MG63 (cell line): ENCODE measurements at places on chromosomes 7 and 10. TPM values are rescaled to one million over a fixed set of nuclear protein-coding genes. Genes with fewer than 3 reads are reported as not detected.
A peak's percentile ranks its signal among the peaks of the same experiment; 100 is the strongest.

Gene LOXL4
- total RNA-seq: not detected in 2 replicates

Gene ZNF248
- total RNA-seq: 3.7 and 4.0 TPM in 2 replicates

Gene ZNF479
- not detected in 2 replicates for total RNA-seq

Gene LARP4B
- total RNA-seq: 11.1 and 13.4 TPM in 2 replicates

Gene ZNF33A
- 2.9 and 3.5 TPM in 2 replicates for total RNA-seq

Gene GRID1
- 0.10 and 0.15 TPM in 2 replicates for total RNA-seq

Gene CALML3
- total RNA-seq: not detected in 2 replicates

DNA sequence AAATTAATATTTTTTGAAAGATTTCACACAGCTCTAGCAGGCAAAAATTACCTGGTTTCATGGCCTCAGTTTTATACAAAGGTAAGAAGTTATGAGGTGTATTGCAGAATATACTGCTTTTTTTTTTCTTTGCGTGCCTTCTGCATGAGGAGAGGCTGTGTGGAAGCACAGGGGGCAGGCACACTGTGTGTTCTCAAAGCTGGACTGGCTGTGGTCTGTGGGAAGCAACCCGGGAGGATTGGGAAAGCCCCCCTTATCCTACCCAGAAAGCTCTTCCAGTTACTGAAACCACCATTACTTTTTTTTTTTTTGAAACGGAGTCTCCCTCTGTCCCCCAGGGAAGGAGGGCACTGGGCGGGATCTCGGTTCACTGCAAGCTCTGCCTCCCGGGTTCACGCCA lies 25.0 kb downstream of the ADARB2 start:
- DNase-seq: no peak

DNA sequence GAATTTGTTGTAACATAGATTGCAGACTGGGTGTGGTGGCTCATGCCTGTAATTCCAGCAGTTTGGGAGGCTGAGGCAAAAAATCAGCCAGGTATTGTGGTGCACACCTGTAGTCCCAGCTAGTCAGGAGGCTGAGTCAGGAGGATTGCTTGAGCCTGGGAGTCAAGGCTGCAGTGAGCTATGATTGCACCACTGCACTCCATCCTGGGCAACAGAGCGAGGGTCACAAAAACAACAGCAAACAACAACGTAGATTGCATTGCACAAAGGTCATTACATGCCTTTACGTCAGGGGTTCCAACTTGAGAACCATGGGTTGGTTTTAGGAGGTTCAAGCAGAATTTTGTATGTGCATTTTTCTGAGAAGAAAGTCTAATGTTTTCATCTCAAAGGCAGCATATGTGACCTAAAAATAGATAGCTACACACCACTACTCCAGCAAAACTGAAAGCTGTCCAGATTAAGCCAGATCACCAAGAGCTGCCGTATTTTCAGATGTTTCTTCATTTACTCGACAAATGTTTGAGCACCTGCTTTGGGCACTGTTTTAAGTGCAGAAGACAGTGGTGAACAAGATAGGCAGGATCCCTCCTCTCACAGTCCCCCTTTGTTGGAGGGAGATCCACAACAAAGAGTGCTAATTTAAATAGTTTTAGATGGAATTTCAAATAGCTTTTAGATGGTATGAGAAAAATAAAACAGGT lies 28.3 kb upstream of the CYP26C1 start:
- no peak for DNase-seq

- no peak for DNase-seq
Observed at GRCh38 chr7:67754651-67755050, 758.0 kb downstream of the TYW1 start.

GRCh38 chr7:33076737-33077136 lies 14.2 kb upstream of the NT5C3A start:
- no peak for DNase-seq

DNA sequence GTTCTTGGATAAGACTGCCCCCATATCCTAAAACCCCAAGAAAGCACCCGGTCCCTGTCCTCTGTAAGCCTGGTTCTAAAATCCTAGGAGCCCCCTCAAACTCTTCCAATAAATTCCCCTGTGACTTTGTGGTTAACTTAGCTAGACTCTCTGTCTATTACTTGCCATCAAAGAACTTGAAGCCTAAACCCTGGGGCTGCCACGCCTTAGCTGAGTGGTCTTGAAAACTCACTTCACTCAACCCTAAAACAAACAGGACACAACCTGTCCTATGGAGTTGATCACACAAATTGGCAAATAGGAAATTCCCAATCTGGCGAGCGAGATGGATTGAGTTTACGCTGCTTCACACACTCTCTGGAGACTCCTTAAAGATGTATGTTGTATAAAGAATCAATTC lies 191.4 kb upstream of the SVIL start:
- DNase-seq: no peak

GRCh38 chr7:105210721-105211205 lies 178.0 kb downstream of the SRPK2 start:
- peak; percentile 5 for DNase-seq

DNA sequence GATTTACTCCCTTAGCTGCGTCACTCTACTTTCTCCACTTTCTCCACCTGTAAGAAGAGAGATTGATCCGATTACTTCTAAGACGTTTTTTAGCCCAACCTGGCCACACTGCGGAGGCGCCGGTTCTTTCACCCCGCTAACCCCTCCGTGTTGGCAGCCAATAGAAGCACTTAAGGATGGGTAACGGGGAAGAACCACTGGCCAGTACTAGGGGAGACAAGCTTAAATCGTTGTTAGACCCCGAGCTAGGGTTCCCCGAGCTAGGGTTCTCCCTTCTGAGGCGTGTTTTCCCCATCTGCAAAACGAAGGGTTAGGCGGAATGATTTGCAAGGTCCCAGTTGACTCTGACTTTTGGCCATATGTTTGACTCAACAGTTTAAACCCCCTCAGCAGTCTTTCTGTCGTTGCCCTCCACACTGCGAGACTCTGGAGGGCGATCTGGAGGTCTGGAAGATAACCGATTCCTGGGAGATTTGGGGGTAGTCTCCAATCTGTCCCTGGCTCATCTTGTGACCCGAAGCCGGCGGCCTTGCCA lies 644 bp downstream of the UMAD1 start:
- peak; percentile 4 for DNase-seq

GRCh38 chr7:12067156-12067831 lies 143.8 kb upstream of the TMEM106B start:
- DNase-seq: no peak

GRCh38 chr10:61896854-61897661 lies 4.4 kb upstream of the ARID5B start:
- peak; percentile 50 for DNase-seq

- DNase-seq: no peak
Observed at GRCh38 chr7:132049462-132050304, 493.3 kb upstream of the PODXL start.

DNA sequence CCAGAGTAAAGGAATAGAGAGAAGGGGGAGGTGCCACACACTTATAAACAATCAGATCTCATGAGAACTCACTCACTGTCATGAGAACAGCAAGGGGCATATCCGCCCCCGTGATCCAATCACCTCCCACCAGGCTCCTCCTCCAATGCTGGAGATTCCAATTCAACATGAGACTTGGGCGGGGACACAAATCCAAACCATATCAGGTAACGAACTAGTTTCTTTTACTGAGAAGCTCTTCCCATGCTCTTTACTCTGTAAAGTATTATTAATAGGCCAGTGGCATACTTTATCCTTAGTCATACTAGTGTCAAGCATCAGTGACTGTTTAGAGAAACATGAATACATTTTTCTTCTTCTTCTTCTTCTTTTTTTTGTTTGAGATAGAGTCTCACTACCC lies 39.4 kb upstream of the ZNF488 start:
- DNase-seq: no peak

GRCh38 chr10:77643795-77644468 lies 6.3 kb upstream of the KCNMA1 start:
- DNase-seq: peak; percentile 43

DNA sequence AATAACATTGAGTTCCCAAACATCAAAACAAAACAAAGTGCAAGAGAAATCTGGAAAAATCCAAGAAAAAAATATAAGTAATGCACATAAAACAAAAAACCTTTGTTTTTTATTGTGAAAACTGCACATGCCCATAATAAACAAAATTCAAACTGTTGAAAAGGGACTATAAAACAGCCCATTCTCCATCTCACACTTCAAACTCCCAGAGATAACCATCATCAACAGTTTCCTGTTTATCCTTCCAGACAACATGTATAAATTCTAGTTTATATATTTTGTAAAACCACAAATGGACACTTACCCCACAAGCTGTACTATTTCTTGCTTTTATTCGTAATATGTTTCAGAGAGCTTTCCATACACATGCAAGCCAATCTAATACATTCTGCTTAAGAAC lies 79.3 kb downstream of the DPY19L1 start:
- no peak for DNase-seq

DNA sequence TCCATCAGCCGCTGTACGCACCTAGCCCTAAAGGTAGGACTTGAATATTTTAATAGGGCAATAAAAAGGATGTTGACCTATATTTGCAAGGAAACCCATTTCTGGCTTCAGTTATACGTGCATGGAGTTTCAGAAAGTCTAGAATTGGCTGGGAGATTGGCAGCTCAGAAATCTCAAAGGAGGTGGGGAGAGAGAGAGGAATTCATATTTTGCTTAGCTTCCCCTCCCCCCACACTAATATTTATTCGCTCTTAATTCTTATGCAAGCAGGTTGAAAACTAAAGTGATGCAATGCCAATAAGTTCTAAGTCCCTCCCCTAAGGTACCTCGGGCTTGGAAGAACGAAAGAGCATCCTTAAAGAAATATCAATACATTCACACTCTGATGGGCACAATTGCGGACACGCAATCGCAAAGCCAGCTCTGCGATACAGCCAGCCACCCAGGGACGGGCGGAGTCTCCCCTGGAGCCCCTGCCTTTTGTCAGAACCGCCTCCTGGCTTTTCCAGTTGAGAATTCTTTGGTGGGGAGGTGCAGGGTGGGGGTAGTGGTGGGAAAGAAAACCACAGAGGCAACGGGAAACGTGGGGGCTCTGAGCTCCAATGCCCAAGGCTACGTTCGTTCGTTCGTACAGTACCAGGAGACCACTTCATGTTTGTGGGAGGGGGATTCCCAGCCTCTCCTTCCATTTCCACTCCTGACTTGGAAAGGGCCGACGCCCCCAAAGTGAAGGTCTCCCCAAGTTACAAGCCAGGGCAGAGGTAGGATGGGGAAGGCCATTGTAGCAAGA lies 1.3 kb downstream of the SHH start:
- no peak for DNase-seq

DNA sequence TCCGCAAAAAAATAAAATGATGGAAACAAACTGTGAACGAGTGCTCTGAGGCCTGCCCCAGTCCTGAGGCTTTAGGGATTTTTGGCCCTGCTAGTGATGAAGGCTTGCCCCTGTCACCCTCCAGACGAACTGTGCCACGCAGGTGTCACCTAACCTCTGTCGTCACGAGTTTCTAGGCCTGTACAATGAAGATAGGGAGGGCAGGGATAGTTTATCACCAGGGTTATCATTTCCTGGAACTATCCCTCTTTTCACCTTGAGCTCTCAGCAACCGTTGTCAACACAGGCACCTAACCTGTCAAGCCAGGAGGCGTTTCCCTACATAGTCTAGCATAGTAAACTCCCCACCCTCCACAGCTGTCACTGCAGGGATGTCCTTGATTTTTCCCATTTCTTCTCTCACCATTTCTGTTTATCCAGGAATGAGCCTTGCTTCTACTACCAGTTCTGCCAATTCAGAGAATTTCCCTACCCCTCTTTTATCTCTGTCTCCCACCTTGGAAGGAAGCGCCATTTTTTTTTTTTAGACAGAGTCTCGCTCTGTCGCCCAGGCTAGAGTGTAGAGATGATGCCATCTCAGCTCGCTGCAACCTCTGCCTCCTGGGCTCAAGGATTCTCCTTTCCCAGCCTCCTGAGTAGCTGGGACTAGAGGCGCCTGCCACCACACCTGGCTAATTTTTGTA lies 2.2 kb upstream of the ACHE start:
- no peak for DNase-seq

- DNase-seq: peak; percentile 39
Observed at GRCh38 chr7:55534262-55534915, 37.9 kb downstream of the VOPP1 start.

- DNase-seq: no peak
Observed at GRCh38 chr10:30062582-30062981, 3.2 kb upstream of the JCAD start.
